ENCODE measurements at places on chromosomes 2 and 18. TPM values are rescaled to one million over a fixed set of nuclear protein-coding genes. Genes with fewer than 3 reads are reported as not detected.

GPR45 gene
- not detected for total RNA-seq

NCK2 gene
- 106 TPM for total RNA-seq

DNA sequence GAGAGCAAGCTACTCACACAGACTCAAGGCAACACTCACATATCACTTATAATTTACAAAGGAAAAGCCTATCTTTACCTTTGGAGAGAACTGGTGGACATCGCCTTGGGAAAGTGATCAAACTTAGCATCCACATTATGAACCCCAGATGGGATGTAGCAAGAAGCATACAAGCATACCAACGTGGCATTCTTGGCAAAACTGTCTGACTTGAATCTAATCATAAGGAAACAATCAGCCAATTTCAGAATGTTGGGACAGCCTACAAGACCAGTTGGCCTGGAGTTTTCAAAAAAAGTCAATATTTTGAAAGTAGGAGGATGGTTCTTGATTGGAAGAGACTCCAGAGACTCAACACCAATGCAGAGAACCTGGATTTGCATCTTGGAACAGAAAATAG lies 79.1 kb upstream of the PMAIP1 start:
- H3K4me1 ChIP-seq: no peaks in the 10 kb centered on the region
- H3K36me3 ChIP-seq: no peaks in the 10 kb centered on the region
- peaks cover 2% of the 10 kb centered on the region for H3K27me3 ChIP-seq
- no peak overlapping the region for H3K27ac ChIP-seq

GRCh38 chr2:218369330-218369729 lies 12.7 kb downstream of the CATIP start:
- H3K36me3 ChIP-seq: no peaks in the 10 kb centered on the region
- DNase-seq: no peak
- peaks cover 13% of the 10 kb centered on the region for H3K4me1 ChIP-seq
- no peak overlapping the region for H3K4me3 ChIP-seq
- no peaks in the 10 kb centered on the region for H3K27me3 ChIP-seq

All from activated naive CD4-positive, alpha-beta T cell treated with anti-CD3 and anti-CD28 coated beads for 36 hours (primary cell).